ENCODE measurements at places on chromosomes 16 and 17.

GRCh38 chr16:57667526-57668262 is 412 bp upstream of the ADGRG3 start:
- DNase-seq: peak; percentile 85

GRCh38 chr16:82439678-82440293 is 187.0 kb upstream of the CDH13 start:
- DNase-seq: no peak

DNA sequence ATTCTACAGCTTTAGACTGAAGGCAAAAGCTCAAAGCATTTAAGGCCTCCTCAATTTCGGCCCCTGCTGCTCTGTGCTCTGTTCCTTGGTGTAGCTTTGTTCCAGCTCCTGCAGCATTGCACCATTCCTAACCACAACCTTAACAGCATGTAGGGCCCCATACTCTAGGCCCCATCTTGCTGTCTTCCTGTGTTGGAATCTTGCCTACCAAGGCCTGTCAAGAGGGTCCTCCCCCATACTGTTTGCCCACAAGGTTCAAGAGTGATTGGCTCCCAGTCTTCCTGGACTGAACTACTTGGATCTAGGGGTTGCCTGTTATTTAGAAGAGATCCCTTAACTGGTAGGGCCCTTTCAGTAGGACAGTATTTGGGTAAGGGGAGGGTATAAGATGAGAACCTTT is 26.8 kb downstream of the TRPV2 start:
- no peak for DNase-seq

GRCh38 chr17:5035315-5035714 is at the start of gene SLC52A1:
Gene SLC52A1, minus strand, starts transcription at chr17:5035426. Its CDS starts 820 bp downstream, at chr17:5034606.
- DNase-seq: no peak

DNA sequence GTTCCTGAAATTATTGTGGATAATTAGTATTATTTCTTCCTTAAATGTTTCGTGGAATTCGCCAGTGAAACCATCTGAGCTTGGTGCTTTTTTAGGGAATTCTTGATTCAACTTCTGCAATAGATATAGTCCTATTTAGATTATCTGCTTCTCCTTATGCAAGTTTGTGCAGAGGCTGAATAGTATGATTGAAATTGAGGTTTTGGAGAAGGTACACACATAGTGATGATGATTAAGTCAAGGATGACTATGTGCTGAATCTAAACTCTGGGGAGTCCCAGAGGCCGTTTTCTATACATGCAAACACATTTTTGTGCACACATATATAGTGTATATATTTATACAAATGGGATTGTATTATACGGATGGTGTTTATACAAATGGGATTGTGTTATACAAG is 5.2 kb upstream of the MYH4 start:
- no peak for DNase-seq

DNA sequence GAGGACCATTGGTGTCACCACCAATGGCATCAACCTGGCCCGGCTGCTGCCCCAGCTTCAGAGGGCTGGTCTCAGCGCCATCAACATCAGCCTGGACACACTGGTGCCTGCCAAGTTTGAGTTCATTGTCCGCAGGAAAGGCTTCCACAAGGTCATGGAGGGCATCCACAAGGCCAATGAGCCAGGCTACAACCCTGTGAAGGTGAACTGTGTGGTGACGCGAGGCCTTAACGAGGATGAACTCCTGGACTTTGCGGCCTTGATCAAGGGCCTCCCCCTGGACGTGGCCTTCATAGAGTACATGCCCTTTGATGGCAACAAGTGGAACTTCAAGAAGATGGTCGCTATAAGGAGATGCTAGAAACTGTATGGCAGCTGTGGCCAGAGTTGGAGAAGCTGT is 111.9 kb upstream of the SIAH1 start:
- peak; percentile 68 for DNase-seq

GRCh38 chr17:21676281-21677111 is 15.8 kb upstream of the KCNJ18 start:
- DNase-seq: no peak

- DNase-seq: no peak
These were observed 4.7 kb downstream of the ZDHHC7 start for GRCh38 chr16:85006639-85007038.

DNA sequence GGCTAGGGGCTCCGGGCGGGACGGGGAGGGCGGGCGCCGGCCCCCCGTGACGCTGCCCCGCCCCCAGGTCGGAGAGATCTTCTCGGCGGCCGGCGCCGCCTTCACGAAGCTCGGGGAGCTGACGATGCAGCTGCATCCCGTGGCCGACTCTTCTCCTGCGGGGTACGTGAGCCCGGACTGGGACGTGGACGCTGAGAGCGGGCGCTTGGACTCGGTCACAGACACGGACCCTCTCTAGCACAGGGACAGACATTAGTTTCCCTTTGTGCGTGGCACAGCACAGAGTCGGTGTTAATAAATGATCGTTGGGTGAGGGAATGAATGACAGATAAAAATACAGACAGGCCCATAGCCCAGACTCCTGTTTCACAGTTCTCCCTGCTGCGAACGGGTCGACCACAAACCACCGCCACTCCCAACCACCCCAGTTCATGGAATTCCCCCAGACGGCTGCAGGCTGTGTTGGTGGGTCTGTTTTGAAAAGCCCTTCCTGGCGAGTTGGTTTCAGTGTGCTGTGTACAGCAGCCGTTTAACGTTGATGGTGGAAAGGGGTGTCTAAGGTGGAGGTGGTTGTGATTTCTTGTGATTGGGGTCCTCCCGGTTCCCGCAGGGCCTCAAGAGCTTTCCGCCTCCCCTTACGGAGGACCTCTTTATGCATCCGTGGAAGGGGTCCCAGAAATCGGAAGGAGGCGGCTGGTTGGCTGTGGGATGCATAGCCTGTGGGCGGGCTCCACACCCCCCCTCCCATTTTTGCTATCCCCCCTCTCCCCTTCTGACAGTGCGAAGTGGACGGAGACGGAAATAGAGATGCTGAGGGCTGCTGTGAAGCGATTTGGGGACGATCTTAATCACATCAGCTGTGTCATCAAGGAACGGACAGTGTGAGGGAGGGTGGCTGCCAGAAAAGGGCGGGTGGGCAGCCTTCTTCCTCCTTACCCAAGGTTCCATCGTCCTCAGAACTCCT is 2.9 kb downstream of the RNASEK start:
- no peak for DNase-seq

- DNase-seq: no peak
These were observed 41.3 kb downstream of the BEAN1 start for GRCh38 chr16:66468321-66468965.

DNA sequence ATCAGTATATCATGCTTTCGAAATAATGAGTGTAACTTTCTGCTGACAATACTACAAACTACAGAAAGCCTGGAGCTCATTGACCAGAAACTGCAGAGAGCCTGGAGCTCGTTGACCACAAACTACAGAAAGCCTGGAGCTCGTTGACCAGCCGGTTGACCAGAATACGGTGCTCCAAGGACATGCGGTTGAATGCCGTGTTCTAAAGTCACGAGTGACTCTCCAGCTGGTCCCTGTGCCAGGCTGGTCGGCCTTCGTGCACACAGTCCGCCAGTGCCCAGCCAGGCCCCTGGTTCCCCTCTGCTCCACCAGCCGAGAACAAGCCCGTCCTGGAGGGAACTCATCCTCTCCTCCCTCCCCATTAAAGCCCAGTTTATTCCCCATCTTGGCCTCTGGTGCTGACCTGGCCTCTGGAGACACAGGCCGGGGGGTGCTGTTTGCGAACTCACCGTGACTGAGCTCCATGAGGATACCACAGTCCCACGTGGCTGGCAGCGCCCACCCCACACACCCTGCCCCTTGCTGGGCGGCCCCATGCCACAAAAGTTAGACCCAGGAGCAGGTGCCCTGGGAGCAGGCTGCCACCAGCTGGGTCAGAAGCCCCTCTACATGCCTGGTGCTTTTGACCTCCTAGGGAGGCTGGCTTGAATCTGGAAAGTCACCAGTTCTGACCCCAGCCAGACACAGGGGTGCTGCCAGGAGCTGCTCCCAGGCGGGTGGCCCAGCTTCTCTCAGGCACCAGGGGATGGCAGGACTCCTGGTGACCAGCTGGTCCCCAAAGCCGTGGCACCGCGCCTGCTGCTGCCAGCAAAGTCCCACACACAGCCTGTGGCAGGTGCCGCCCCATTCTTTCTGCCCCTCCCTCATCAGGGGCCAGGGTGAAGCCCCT is 15.5 kb upstream of the CDH15 start:
- no peak for DNase-seq

DNA sequence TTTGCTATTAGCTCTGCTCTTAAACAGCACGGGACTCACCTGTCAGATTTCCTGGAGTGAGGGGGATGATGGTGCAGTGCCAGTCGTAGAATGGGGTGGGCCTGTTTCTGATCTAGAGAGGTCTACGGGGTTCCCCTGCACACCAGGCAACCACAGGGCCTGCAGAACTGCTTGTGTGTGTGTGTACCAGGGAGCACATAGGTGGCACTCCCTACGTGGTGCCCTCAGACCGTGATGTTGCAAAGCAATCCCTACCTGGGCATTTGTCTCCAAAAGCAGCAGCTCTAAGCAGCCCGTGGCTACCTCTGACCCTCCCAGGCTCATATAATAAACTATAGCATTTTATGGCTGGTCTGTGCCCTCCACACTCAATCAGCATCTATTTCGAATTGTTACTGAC is 38.5 kb downstream of the MPRIP start:
- DNase-seq: no peak

GRCh38 chr16:17474572-17474971 is 3.8 kb upstream of the XYLT1 start:
- DNase-seq: no peak

- no peak for DNase-seq
These were observed 48.5 kb downstream of the ARHGAP27 start for GRCh38 chr17:45384047-45384788.

GRCh38 chr16:11800382-11800718 is 3.3 kb upstream of the ZC3H7A start:
- DNase-seq: no peak

GRCh38 chr17:44222112-44222869 is 2.8 kb upstream of the UBTF start:
- DNase-seq: peak; percentile 84

GRCh38 chr17:79720705-79721292 is 9.9 kb upstream of the ENPP7 start:
- no peak for DNase-seq

DNA sequence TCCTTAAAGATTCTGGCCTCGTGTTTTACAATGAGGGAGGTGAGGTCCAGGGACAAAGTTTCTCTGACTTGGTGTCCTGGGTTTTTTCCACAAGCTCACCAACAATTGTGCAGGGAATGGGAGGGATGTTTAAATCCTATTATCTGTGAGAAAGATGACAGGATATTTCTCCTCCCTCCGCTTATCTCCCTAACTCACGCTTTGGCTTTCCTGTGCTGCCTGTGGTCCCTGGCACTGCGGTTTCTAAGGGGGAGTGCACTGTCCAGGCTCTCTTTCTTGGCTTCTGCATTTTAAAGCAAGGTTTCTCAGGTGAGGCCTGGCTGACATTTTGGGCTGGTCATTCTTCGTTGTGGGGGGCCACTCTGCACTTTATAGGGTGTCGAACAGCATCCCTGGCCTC is 16.4 kb downstream of the GGA3 start:
- no peak for DNase-seq

DNA sequence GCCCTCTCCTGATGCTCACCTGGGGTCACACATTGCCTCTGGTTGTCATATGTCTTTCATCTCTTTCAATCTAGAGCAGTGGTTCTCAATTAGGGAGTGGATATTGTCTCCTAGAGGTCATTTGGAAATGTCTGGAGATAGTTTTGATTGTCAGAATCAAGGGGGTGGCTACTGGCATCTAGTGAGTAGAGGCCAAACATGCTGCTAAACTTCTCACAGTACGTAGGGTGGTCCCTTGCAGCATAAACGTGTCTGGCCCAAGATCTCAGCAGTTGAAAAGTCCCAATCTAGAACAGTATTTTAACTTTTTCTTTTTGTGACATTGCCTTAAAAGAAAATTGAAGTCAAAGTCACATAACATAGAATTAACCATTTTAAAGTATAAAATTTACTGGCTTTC is 30.5 kb upstream of the SLC5A10 start:
- no peak for DNase-seq

DNA sequence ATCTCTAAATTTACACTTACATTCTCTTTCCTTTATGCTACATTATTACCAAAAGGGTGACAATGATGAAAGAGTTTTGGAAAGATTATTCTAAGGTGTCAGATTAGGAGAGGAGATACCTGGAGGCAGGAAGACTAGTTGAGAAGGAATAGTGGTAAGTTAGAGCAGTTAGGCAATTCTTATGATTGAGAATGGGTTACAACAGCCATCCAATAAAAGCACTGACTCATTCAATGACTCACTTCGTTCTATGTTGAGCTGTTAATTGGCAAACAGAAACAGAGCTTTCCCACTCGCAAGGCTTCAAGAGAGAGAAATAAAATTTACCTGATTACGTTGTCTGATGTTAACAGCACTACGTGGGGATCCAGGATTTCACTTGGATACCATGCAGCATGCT is 5.8 kb downstream of the NUP88 start:
- DNase-seq: no peak

DNA sequence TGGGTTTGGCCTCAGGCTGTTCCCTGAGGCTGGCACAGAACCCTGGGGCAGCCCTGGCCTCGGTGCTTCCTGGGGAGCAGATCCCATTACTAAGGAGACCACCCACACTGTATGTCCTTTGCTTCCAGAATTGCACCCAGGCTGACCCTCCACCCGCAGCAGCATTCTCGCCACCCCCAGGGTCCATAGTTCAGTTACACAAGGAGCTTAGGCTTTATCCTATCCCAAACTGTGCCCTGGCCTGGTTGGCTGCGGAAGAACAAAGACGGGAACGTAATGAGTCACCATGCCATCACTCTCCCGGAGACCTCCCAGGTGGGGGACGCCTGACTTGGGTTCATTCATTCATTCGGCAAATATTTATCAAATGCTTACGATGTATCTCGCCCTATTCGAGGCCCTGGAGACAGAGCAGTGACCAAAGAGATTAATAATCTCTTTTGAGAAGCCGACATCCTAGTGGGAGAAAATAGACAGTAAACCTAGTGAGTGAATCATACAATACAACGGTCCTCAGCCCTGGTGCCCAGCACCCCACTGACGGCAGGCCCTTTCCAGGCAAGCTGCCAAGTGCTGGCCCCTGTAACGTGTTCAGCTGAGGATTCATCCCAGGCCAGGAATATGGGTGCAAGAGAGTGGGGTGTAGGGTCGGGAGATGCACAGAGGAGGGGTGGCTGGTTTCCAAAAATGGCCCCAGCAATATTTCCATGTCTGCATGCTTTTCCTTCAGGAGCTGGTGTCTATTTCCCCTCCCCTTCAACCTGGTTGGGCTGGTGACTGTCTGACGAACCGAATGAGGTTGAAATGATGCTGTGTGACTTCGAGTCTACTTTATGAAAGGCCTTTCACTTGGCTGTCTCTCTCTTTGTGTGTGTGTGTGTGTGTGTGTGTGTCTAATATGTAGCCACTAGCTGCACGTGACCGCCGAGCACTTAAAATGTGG is 134.2 kb downstream of the MGAT5B start:
- DNase-seq: no peak

- no peak for DNase-seq
These were observed 8.1 kb downstream of the NOG start for GRCh38 chr17:56601591-56601990.

GRCh38 chr17:49107211-49107557 is 25.4 kb upstream of the B4GALNT2 start:
- no peak for DNase-seq

- DNase-seq: no peak
These were observed 454.9 kb downstream of the SOX9 start for GRCh38 chr17:72575542-72576233.
